ENCODE measurements at places on chromosomes 6 and 20. TPM values are rescaled to one million over a fixed set of nuclear protein-coding genes. Genes with fewer than 3 reads are reported as not detected.

DNA sequence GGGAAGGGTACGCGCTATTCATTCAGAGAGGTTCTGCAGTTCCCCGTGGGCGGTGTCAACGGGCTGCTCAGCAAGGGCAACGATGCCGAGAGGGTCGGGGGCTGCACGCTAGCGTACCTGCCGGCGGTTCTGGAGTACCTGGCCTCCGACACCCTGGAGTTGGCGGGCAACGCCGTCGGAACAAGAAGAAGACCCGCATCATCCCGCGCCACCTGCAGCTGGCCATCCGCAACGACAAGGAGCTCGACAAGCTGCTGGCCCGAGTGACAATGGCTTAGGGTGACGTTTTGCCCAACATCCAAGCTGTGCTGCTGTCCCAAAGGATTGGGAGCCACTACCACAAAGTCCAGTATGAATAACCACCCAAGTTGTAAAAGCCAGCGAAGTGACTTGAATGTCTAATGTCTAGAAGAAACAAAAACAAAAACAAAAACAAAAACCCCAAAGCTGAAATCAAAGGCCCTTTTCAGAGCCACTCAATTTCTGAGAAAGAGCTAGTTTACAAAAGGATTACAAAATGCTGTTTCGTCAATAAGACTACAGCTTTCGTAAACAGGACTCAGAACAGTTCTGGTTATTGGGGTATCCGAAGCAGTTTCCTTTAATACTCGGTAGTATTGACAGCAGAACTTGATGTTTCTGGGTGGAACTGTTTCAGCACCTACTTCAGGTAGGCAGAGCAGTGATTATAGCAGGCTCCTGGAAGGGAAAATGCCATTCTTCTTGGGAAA lies 21.9 kb upstream of the SLC17A4 start:
- peak; percentile 5 for DNase-seq

ATP6V1G2 gene
- 4.1 TPM for total RNA-seq

DNA sequence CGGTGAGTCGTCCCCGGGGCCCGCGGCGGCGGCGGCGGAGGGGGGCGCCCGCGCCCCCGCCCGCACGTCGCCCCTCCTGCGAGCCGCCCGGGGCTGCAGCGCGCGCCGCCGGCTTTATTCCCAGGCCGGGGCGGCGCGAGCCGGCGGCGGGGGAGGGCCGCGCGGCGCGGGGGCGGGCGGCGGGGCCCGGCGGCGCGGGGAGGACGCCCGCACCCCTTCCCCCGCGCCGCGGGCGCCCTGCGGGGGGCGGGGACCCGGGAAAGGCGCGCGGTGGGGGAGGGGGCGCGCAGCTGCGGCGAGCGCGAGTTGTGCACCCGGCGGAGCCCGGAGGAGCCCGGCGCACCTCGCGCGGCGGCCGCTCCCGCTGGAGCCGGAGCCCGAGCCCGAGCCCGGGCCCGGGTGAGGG lies 646 bp downstream of the HMGA1 start:
- peak; percentile 37 for DNase-seq

DNA sequence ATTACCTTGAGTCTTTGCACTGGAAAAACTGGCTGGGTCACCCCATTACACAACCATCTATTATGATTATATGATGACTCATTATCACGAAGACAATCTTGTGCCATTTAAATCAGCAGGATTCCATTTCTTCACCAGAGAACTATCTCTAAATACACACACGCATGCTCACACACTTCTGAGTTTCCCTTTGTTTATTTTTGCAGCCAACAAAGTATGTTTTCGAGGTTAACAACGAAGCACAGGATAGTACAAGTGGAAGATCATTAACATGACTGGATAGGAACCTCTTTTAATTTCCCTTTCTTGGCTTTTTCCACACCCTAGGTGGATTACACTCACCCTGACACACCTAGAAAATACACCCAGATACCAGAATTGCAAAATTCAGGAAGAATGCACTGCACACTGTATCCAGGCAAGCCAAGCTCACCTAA lies 18.9 kb downstream of the PERP start:
- DNase-seq = no peak

- DNase-seq = no peak
Observed at GRCh38 chr6:26224547-26224912, 137.3 kb downstream of the HFE start.

DNA sequence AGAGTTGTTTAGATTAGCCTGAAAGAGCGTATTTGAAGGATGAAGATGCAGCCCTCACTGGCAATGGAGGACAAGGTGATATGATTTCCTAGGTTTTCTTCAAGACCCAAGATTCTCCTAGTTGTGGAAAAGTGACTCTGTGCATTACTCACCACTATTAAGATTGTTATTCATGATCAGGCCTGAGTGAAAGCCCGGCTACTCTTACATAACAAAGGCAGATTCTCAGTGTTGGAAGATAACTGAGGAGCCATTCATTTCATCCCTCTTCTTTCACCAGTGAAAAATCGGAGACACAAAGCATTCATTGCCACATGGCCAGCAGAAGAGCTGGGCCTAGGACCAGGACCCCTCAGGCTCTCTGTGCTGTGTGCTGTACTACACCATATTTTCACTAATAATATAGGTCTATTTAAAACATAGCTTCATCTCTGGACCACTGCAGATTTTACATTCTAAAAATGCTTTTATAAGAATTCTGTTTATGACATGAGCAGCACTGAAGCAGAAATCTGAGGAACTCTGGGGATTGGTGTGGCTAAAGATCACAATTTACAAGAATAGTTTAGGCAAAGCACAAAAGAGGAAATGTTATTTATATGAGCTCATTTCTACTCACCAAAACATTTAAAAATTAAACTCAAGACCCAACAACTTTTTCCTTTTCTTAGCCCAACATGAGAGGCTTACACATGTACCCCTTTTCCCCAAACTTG lies 181.9 kb upstream of the CCN2 start:
- no peak for DNase-seq

WASF1 gene
- 2.6 TPM for total RNA-seq

DNA sequence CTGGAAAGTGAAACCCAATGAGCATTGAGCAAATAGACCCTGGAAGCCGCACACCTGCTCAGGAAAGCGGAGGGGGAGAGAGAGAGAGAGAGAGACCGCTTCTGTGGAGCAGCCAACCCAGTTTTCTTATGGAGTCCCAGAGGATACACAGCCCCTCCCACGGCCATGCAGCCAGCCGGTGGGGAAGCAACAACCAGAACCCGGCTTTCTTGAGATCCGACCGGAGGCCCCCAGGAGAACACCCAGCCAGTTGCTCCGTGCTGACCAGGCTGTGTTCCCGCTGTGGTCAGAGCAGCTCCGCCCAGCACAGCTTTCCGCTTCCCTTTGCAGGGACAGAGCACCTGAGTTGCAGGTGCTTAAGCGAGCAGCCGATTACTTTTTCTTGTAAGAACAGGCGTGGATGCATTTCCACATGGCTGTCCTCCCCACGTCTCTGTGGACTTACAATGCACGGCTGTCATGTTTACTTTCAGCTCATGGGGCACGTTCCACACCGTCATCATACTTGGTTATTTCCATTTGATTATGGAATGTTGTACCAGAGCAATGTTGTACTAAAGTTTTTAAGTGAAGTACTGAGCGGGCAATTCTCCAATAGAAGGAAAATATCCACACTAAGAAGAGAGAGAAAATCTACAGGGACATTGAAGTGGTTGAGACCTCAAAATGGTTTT lies 381.9 kb downstream of the THBS2 start:
- DNase-seq = no peak

DNA sequence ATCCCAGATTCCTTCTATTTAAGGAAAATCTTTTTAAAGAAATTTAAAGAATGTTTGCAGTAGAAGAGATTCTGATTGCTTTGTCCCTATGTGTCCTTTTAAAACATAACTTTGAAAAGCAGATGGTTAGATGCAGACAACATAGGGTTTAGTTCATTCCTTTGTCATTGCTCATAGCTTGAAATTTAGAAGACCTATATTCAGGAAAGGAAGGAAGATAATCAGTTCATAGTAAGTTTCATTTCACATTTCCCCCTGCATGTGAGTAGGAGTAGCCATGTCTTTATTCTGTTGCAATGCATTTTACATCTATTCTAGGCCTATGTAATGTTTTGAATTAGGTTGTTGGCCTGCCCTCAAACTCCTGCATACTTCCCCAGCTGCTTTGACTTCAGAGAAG lies 197.9 kb upstream of the GRIK2 start:
- no peak for DNase-seq

DNA sequence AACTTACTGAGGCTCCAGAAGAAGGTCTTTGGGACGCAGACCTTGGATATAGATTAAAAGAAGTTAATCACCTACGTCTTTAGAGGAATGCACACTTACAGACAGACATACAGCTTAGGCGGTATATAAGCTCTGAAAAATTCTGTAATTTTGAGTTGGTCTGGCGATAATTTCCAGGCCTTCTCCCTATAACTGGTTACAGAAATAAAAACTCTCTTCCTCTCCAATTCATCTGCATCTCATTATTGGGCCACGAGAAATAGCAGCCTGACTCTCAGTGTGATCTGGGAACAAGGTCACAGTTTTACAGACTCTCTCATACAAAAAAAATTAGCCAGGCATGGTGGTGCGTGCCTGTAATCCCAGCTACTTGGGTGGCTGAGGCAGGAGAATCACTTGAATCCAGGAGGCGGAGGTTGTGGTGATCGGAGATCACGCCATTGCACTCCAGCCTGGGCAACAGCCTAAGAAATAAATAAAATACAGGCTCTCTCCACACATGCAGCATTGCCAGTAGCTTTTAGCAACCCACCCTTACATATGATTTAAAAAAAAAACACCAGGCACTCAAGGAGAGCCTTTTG lies 4.7 kb downstream of the ZBTB24 start:
- no peak for DNase-seq

IP6K3 gene
- not detected for total RNA-seq

RSPH3 gene
- 6.3 TPM for total RNA-seq

Data from activated T-cell treated with anti-CD3 and anti-CD28 coated beads, Interleukin-2, amount 50 U/mL, for 72 hours (primary cell).